ENCODE measurements at places on chromosomes 16 and 17.

GRCh38 chr17:17358060-17358751 is 55.0 kb downstream of the NT5M start:
- DNase-seq: peak; percentile 1

- DNase-seq: no peak
Measured at GRCh38 chr16:84628226-84628731, 10.4 kb upstream of the COTL1 start.

DNA sequence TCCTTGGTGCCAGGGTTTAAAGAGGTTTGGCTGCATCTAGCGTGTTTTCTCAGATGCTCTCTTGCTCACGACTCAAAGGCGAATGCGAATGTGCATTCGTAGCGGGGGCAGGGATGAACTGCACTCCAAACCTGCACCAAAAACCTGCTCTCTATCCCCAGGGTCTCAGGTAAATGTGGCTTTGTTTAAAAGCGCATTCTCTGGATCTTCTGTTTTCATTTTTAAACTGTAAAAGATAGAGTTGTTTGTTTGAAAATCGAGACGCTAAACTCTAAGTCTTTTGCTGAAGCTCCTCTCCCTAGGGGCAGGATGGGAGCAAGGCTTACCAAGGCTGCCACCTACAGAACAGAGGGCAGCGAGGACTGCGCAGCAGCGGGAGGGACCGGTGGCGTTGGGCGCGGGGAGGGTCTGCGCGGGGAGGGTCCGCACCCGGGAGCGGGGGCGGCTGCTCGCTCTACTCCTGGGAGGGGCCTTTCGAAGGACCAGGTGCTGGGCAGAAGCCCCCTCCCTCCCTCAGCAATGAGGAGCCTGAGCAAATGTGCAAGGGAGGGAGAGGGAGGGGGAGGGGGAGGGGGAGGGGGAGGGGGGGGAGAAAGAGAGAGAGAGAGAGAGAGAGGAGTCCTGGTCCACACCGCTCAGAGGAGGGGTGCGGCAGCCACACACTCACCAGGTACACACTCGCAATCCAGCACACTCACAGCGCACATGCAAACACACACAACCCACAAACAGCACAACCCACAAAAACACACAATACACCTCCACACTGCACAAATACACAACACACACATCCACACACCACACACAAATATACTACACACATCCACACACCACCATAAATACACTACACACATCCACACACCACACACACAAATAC is 142.8 kb downstream of the GRIN2A start:
- DNase-seq: peak; percentile 83

- peak; percentile 71 for DNase-seq
Measured at GRCh38 chr17:82836823-82837357, 2.9 kb downstream of the ZNF750 start.

GRCh38 chr16:58862334-58863021 is 128.4 kb upstream of the GOT2 start:
- DNase-seq: no peak

DNA sequence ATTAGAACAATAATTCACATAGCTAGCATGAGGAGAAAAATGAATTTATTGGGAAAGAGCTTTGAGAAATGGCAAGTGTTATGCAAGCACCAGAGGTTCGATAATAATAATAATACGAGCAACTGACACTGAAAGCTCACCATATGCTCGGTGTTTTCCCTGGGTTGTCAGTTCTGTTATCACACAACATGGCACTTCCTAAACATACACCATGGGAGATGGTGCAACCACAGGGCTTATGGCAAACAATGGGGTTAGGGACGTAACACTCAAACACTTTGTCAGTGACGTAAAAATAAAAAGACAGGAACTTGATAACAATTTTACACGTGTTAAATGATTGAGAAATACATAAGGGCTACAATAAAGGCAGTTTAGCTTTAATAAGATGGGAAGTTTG is 23.7 kb downstream of the OR1D5 start:
- no peak for DNase-seq

DNA sequence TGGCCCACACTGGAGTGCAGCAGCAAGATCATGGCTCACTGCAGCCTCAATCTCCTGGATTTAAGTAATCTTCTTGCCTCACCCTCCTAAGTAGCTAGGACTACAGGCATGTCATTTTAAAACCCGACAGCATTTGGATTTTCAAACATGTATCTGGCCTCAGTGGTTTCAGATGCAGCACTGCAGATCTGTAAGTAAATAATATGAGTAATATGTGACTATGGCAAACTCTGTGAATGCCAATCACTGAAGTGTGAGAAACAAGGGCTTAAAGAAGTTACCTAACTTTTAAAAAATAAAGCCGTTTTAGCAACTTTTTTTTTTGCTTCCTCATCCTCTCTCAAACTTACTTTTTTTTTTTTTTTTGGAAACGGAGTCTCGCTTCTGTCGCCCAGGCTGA is 11.9 kb downstream of the CEP20 start:
- DNase-seq: no peak

DNA sequence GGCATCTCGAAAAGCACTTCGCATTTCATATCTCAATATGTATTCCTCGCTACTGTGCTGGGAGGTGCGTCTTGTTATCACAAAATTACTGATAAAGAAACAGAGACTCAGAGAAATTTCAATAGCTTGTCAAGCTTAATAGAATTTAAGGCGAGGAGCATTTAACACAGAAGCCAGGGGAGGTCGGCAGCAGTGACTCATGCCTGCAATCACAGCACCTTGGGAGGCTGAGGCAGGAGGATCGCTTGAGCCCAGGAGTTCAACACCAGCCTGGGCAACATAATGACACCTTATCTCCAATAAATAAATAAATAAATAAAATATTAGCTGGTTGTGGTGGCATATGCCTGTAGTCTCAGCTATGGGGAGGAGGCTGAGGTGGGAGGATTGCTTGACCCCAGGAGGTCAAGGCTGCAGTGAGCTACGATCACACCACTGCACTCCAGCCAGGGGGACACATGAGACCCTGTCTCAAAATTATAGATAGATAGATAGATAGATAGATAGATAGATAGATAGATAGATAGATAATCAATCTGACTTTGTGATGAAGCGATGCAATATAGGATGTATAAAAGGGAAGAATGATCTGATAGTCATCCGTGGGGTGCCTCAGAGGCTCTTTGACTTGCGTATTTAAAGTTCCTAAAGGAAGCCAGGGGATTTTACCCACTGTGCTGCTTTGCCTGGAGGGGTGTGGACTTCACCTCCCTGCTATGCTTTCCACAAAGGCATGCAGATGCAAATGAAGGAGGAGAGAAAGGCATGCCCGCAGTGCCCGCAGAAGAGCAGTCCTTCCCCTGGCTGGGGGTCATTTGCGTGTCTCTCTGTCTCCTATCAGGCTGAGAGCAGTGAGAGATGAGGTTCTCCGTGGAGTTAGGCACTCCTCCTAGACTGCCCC is 15.9 kb upstream of the USP10 start:
- DNase-seq: no peak

- DNase-seq: peak; percentile 70
Measured at GRCh38 chr17:75153780-75154194, 525 bp downstream of the JPT1 start.

DNA sequence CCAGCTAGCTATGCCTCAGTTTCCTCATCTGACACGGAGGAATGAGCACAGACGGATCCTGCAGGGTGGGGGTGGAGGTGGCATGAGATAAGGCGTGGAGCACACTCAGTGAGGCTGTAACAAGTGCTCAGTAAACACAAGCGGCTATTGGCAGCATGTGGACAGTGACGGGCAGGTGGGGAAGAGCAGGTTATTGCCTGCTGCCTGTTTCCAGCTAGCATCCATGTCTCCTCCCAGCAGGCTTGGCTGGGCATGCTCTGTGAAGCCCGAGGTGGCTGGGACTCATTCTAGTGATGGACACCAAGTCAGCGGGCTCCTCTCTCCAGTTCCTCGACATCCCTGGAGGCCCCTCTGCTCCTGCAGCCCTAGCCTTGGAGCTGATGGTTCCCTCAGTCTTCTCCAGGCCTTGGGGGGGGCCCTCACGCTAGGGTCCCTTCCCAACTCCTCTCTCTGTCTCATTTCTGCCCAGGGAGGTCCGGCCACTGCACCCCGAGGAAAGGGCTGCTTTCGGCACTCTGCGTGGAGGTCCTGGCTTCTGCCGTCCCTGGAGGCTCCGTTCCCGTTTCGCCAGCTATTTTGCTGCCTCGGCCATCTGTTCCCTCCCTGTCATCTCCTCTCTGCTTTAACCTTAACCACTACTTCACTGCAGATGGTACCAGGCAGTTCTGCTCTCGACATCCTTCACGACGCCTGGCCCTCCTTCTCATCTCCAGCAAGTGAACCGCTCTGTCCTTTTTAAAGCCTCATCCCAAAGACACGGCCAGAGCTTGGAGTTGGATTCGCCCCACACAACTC is 6.2 kb downstream of the RTN4RL1 start:
- DNase-seq: no peak

DNA sequence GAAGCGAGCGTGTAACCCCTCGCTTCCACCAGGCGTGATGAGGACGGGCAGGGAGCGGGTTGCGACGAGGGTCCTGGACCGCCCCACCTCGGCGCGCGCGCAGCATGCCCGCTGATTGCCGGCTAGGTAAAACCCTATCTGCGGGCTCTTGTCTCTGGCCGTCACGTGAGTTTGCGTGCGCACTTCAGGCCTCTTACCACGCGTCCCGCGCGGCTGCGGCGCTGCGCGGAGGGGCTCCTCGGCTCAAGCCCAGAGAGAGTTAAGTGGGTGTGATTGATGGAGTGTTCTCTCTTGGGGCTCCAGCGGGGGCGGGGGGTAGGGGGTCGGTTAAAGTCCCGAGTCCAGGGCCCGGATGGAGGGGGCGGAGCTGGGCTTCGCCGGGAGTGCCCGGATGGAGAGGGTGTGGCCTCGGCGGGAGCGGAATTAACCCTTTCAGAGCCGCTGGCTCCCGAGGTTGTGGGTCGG is 7.9 kb downstream of the KDM6B start:
- peak; percentile 80 for DNase-seq

DNA sequence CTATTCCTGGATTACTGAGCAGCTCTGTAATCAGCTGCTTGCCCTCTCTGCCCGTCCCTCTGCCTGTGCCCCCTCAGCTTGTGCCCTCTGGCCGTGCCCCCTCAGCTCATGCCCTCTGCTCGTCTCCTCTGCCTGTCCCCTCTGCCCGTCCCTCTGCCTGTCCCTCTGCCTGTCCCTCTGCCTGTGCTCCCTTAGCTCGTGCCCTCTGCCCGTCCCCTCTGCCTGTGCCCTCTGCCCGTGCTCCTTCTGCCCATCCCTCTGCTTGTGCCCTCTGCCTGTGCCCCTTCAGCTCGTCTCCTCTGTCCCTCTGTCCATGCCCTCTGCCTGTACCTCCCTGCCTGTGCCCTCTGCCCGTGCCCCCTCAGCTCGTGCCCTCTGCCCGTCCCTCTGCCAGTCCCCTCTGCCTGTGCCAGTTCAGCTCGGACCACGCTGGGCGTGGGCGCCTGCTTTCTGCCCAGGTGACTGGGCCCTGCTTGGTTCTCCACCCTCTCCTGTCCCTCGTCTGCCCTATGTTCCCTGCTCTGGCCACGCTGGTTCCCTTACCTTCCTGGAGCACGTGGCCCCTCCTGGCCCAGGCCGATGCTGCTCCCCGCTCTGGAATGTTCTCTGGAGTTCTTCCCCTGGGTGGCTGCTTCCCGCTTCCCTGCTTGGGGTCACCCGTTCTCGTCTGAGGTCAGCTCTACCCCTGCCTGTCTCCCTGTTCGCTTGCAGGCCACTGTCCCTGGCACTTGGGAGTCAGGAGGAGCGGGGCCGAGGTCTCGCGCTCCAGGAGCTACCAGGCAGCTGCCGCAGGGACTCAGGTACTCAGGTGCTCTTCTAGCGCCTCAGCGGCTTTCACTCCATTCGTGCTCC is 63.9 kb downstream of the BANP start:
- DNase-seq: no peak

- no peak for DNase-seq
Measured at GRCh38 chr16:57077714-57078113, 14.7 kb upstream of the CPNE2 start.

DNA sequence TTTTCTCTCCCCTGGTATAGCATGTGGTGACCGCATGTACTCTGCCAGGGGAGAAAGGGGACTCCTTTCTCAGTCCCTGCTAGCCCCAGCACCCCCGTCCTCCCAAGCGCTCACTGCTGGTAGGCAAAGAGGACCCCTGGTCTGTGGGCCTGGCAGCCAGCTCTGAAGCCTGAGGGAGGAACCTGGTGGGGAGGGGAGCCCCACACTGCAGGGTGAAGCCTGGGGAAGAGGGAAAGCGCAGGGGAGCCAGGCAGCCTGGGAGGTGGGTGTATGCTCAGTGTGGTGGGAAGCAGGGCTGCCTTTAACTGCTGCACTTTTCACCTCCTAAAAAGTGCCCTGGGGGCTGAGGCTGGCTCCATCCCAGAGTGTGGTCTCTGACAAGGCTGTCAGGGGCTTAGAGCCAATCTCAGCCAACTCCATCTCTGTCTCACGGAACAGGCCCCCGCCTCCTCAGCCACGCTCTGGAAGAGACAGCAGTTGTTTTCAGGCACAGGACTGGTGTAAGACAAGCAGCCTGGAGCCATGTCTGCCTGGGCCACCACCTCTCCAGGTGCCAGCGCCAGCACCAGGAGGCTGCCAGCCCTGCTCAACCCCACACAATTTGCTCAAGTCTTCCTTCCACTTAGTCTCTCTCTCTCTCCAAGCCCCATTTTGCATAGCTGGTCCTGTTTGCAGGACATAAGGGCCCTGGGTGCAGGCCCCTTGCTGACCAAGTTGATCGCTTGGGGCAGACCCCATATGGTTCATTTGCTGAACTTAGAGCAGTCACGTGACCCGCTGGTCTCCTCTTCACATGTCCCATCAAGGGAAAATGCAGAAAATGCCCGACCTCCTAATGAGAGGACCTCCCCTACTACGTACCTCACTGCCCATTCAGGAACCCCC is 14.7 kb upstream of the TBX2 start:
- no peak for DNase-seq

DNA sequence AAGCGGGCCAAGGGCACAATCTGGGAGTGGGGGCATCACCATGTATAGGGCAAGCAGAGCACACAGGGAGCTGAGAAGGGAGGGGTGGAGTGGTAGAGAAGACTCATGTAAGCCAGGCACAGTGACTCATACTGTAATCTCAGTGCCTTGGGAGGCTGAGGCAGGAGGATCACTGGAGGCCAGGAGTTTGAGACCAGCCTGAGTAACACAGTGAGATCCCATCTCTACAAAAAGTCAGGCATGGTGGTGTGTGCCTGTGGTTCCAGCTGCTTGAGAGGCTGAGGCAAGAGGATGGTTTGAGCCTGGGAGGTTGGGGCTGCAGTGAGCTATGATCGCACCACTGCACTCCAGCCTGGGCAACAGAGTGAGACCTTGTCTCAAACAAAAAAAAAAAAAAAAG is 40.8 kb downstream of the ARHGAP27 start:
- no peak for DNase-seq

GRCh38 chr16:17229766-17230165 is 241.0 kb downstream of the XYLT1 start:
- DNase-seq: no peak

- DNase-seq: no peak
Measured at GRCh38 chr16:52708476-52708875, 161.5 kb upstream of the TOX3 start.

DNA sequence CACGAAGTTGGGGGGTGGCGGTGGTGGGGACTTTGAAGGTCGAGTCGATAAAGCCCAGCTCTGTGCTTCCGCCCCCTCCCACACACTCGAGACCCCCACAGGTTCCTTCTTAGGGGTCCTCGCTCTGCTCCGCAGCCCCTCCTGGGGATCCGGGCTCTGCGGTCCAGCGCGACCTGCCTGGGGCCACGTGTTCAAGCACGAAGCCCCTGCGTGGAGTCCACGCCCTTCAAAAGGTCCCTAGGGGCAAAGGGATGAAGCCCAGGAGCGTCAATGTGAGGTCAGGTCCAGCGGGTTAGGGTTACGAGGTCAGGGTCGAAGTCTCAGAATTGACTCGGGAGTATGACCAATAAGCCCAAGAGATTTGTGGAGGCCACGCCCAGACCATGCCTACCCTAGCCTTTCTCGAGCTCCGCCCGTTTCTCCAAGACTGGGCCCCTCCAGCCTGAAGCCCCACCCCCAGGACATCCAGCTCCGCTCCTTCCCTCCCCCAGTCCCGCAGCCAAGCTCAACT is 786 bp upstream of the CACNA1G start:
- peak; percentile 87 for DNase-seq

Data from D341Med (cell line).